ENCODE measurements at places on chromosomes 7 and 10. TPM values are rescaled to one million over a fixed set of nuclear protein-coding genes. Genes with fewer than 3 reads are reported as not detected.

SMKR1 gene
- 2.0 TPM for total RNA-seq

CHN2 gene
- 7.0 TPM for total RNA-seq

C10orf62 gene
- not detected for total RNA-seq

LRRC4 gene
- 1.3 TPM for total RNA-seq

HILPDA gene
- total RNA-seq, result 11.6 TPM
